ENCODE measurements at places on chromosomes 2 and 18. TPM values are rescaled to one million over a fixed set of nuclear protein-coding genes. Genes with fewer than 3 reads are reported as not detected.

The BMP10 gene
- polyA plus RNA-seq = 0.02 TPM

The FMNL2 gene
- polyA plus RNA-seq = 61.3 TPM

The FOXI3 gene
- polyA plus RNA-seq = 0.14 TPM

The PPIL3 gene
- polyA plus RNA-seq = 32.6 TPM

The MC2R gene
- 0.18 TPM for polyA plus RNA-seq

The AGXT gene
- polyA plus RNA-seq = 0.94 TPM

The HES6 gene
- 18.7 TPM for polyA plus RNA-seq

The VWA3B gene
- 0.30 TPM for polyA plus RNA-seq

The RAB6D gene
- polyA plus RNA-seq = 0.21 TPM

The BOK gene
- polyA plus RNA-seq = 5.1 TPM

- H3K36me3 ChIP-seq = no peaks in the 10 kb centered on the region
- no peaks in the 10 kb centered on the region for H3K27me3 ChIP-seq
- H3K4me1 ChIP-seq = no peaks in the 10 kb centered on the region
- no peak overlapping the region for H3K4me3 ChIP-seq
Measured at GRCh38 chr18:44654573-44654972, 26.1 kb upstream of the SETBP1 start.

DNA sequence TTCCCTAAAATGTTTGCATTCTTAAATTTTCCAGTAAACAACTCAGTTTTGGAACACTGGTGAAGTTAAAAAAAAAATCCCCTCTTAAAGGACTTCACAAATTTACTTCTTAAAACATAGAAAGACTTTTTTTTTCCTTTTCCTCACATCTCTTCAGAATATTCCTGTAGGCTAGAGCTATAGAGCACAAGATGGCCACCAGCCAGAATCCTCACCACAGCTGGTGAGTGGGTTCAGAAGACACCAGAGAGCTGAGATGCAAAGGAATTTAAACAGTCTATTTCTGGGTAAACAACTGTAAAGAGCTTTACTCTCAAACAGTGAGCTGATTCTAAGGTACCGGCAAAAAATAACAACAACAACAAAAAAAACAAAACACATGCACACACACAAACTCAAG is 252.8 kb downstream of the LRP1B start:
- no peak overlapping the region for H3K4me3 ChIP-seq
- no peak for DNase-seq
- no peaks in the 10 kb centered on the region for H3K27me3 ChIP-seq
- H3K4me1 ChIP-seq = no peaks in the 10 kb centered on the region

- H3K27ac ChIP-seq = peak overlapping the region; percentile 70
- peaks cover 9% of the 10 kb centered on the region for H3K4me1 ChIP-seq
- no peaks in the 10 kb centered on the region for H3K36me3 ChIP-seq
Measured at GRCh38 chr2:37323176-37323780, 1.4 kb downstream of the PRKD3 start.

DNA sequence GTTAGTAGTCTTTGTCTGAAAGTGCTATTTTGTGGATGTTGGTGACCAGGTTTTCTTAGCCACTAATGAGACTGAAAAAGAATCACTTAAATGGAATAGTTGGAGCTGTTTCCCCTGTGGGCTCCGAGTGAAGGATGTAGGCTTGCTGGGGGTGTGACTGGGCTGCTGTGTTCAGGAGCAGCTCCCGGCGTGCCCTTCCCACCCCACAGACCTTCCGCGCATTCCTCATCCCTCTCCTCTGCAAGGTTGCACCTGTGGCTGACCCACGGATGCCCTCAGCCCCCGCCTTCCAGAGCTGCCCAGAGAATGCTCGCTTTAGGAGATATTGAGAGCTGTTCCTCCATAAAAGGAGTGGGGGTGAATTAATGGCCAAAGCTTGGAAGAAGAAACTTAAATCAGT is 174.3 kb downstream of the LDLRAD4 start:
- peaks cover 51% of the 10 kb centered on the region for H3K36me3 ChIP-seq
- peaks cover 45% of the 10 kb centered on the region for H3K4me1 ChIP-seq
- DNase-seq = no peak
- no peak overlapping the region for H3K4me3 ChIP-seq
- H3K27me3 ChIP-seq = no peaks in the 10 kb centered on the region

DNA sequence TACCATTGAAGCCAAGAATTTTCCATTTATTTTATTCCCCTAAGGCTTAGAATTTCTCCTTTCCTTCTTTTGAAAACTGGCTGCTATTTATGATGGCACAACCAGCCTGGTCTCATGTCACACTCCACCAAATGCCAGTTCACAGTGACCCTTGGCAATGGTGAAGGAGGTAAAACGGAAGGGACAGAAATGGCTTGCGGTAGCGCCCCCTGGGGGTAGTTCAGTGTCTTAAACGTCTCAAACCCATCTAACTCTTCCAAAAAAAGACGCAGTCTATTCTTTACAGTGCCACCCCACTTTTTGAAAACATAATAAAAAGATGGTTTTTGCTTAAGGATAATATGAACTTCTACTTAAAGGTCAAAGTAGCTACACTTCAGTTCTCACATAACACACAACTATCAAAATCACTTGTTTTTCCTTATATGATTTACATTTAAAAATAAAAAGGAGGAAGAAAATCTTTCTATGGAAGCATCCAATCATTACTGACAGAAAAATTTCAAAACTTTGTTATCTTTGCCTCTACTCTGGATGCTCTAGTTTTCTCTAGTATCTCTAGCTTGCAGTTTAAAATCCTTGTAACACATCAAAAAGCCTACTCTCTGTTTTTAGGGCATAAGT is 28.0 kb downstream of the PNO1 start:
- peaks cover 36% of the 10 kb centered on the region for H3K36me3 ChIP-seq
- H3K4me1 ChIP-seq = no peaks in the 10 kb centered on the region
- H3K4me3 ChIP-seq = no peak overlapping the region
- peak; percentile 56 for DNase-seq

GRCh38 chr2:157320409-157320808 is 5.2 kb downstream of the ERMN start:
- H3K4me3 ChIP-seq = no peak overlapping the region
- DNase-seq = no peak
- no peaks in the 10 kb centered on the region for H3K36me3 ChIP-seq
- no peaks in the 10 kb centered on the region for H3K27me3 ChIP-seq

- H3K27ac ChIP-seq = no peak overlapping the region
- no peak for DNase-seq
- no peaks in the 10 kb centered on the region for H3K27me3 ChIP-seq
- H3K36me3 ChIP-seq = no peaks in the 10 kb centered on the region
- no peak overlapping the region for H3K4me3 ChIP-seq
- no peaks in the 10 kb centered on the region for H3K4me1 ChIP-seq
Measured at GRCh38 chr2:55995902-55996301, 72.3 kb upstream of the EFEMP1 start.

DNA sequence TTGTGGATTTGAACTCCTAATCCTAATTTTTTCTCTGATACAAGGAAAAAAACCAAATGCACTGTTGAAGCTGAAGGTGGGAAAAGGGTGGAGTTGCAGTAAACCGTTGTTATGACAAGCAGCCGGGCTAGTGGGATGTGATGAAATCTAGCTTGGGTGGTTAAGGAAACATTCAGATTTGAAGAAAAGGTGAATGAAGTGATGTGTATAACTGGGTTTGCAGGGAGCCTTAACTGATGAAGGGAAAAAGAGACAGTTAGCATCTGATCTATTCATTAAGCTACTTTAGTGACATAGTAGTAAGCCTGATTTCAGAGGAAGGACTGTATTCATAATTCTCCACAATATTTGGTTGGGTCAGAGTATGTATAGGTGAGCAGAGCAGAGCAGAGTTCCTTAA is 3.5 kb downstream of the EML6 start:
- no peak overlapping the region for H3K4me3 ChIP-seq
- H3K36me3 ChIP-seq = no peaks in the 10 kb centered on the region
- DNase-seq = no peak
- H3K27ac ChIP-seq = no peak overlapping the region

DNA sequence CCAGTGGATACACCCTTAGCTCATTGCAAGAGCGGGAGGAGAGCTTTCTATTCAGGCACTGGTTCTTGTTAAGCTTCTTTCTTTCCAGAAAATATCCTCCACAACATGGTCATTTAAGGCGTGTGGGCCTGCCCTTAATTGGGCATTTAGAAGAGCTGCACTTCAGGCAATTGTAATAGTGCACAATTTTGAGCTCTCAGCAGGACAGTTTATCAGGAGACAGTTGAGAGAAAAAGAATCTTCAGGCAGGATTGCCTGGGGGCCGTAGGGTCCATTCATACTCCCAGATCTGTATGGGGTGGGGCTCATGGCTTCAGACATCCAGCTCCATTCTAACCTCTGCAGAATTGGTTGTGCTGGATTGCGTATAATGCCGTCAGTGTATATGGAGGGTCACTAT is 6.0 kb upstream of the EPC2 start:
- peaks cover 3% of the 10 kb centered on the region for H3K27me3 ChIP-seq
- no peak overlapping the region for H3K27ac ChIP-seq
- H3K36me3 ChIP-seq = no peaks in the 10 kb centered on the region
- no peak overlapping the region for H3K4me3 ChIP-seq
- peaks cover under 1% of the 10 kb centered on the region for H3K4me1 ChIP-seq

DNA sequence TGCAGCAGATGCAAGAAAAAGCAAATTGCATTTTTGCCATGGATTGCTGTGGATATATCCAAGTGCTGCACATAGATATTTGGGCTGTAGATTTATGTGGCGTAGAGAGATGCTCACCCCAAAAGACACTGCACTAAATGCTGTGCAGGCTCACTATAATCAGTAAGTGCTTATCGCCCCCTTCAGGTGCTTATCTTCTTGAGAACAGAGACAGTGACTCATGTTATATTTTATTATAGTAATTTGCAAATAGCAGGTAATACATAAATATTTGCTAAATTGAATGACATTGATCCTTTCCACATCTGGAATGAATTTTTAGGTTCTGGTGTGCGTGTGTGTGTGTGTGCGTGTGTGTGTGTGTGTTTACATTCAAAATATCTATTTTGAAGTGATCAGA is 36.8 kb upstream of the PLEKHM3 start:
- H3K4me1 ChIP-seq = no peaks in the 10 kb centered on the region
- H3K4me3 ChIP-seq = no peak overlapping the region
- H3K36me3 ChIP-seq = no peaks in the 10 kb centered on the region
- H3K27ac ChIP-seq = no peak overlapping the region
- peak; percentile 47 for DNase-seq
- H3K27me3 ChIP-seq = no peaks in the 10 kb centered on the region

DNA sequence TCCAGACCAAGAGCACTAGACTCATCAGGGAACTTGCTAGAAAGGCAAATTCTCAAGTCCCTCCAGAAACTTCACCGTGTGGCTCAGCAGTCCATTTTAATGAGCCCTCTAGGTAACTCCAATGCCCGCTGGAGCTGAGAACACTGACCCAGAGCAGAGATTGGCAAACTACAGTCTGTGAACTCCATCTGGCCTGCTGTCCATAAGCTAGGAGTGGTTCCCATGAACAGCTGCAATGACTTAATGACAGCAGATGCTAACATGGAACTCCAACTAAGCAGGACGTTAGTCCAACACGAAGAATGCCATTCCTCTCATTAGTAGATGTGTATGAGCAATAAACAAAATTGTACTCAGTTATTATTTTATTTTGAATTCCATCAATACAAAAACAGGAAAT is 371.9 kb downstream of the STK39 start:
- no peaks in the 10 kb centered on the region for H3K4me1 ChIP-seq
- no peak overlapping the region for H3K27ac ChIP-seq
- H3K27me3 ChIP-seq = no peaks in the 10 kb centered on the region

- peak overlapping the region; percentile 78 for H3K4me3 ChIP-seq
- no peaks in the 10 kb centered on the region for H3K27me3 ChIP-seq
Measured at GRCh38 chr2:47784352-47784851, 1.5 kb downstream of the MSH6 start.

DNA sequence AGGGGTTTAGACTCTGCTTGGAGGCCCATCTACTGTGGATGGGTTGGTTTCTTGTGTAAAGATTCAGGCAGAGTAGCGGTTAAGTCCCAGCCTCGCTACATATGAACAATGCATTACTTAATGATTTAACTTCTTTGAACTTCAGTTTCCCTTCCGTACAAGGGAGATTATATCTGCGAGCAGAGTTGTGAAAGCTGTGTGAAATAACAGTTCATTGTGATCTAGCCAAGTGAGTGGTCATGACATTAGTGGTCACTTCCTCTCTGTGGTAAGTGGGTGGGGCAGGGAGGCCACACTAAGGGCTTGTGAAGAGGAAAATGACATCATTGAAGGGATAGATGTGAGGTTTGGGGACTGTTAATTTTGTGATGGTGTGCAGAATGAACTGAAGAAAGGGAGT is 14.1 kb upstream of the MEX3C start:
- no peaks in the 10 kb centered on the region for H3K27me3 ChIP-seq
- peak; percentile 14 for DNase-seq
- H3K36me3 ChIP-seq = no peaks in the 10 kb centered on the region

- no peaks in the 10 kb centered on the region for H3K27me3 ChIP-seq
- no peak overlapping the region for H3K4me3 ChIP-seq
- no peak overlapping the region for H3K27ac ChIP-seq
- H3K36me3 ChIP-seq = no peaks in the 10 kb centered on the region
Measured at GRCh38 chr2:115369400-115369799, 927.0 kb downstream of the DPP10 start.

GRCh38 chr2:241481687-241482086 is 26.7 kb downstream of the STK25 start:
- DNase-seq = no peak
- no peak overlapping the region for H3K27ac ChIP-seq
- H3K4me3 ChIP-seq = no peak overlapping the region
- H3K27me3 ChIP-seq = no peaks in the 10 kb centered on the region

GRCh38 chr2:179612108-179612507 is 249.3 kb downstream of the ZNF385B start:
- no peak for DNase-seq
- H3K4me3 ChIP-seq = no peak overlapping the region
- no peaks in the 10 kb centered on the region for H3K36me3 ChIP-seq
- no peak overlapping the region for H3K27ac ChIP-seq

- H3K36me3 ChIP-seq = peaks cover 5% of the 10 kb centered on the region
- H3K4me1 ChIP-seq = peaks cover 6% of the 10 kb centered on the region
- no peaks in the 10 kb centered on the region for H3K27me3 ChIP-seq
- H3K4me3 ChIP-seq = no peak overlapping the region
Measured at GRCh38 chr18:79367989-79368388, 27.7 kb upstream of the NFATC1 start.
